CD4-positive, alpha-beta T cell treated with Interleukin-4 for 4 hours (primary cell): ENCODE measurements at places on chromosomes 1 and 21.

DNA sequence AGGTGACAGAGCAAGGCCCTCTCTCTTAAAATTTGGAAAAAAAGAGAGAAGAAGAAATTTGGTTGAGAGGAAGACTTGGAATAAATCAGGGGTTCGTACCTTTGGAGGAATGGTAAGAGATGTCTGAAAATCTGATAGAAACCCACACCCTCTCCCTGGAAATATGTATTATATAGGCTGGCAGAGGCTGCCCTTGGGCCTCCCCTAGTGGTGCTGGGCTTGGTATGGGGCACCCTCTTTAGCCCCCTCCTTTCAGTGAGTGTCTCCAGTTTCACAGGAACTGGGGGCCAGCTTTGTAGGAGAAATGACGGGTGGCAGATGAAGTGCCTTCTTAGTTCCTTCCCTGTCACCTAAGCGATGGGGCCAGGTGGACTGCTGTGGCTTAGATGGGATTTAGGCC is 82.9 kb upstream of the SLC2A1 start:
- DNase-seq = no peak

- DNase-seq = no peak
These were observed 293.5 kb upstream of the VAMP3 start for GRCh38 chr1:7477593-7477992.

DNA sequence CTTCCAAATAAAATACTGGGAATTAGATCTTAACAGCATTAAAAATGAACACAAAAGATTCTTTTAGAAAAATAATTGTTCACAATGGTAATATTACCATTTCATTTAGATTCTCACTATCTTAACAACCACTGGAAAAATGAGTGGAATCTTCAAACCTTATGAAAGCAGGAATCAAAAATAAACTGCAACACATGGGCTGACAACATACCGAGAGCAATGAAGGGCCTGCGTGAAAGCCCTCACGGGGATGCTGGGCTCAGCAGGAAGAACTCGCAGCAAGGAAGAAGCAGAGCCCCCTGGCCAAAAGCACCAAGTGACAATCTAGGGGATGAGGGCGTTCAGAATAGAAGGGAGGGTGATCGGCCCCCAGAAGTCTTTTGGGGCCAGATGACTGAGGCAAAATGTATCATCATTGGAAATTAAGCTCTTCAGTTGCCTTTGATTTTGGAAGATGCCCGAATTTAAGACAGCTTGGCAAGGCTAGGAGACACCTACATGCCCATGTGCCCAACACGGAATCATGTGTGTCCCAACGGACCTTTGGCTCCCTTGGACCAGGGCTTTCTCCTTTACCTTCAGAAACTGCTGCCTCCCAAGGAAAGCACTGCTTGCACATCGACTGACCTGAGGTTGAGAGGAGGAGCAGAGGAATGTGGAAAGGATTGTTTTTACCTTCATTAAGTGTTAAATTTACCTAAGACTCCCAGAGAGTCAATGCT is 103.9 kb downstream of the TGFBR3 start:
- DNase-seq = no peak

- DNase-seq = no peak
These were observed 38.4 kb downstream of the NCMAP start for GRCh38 chr1:24594328-24594598.

DNA sequence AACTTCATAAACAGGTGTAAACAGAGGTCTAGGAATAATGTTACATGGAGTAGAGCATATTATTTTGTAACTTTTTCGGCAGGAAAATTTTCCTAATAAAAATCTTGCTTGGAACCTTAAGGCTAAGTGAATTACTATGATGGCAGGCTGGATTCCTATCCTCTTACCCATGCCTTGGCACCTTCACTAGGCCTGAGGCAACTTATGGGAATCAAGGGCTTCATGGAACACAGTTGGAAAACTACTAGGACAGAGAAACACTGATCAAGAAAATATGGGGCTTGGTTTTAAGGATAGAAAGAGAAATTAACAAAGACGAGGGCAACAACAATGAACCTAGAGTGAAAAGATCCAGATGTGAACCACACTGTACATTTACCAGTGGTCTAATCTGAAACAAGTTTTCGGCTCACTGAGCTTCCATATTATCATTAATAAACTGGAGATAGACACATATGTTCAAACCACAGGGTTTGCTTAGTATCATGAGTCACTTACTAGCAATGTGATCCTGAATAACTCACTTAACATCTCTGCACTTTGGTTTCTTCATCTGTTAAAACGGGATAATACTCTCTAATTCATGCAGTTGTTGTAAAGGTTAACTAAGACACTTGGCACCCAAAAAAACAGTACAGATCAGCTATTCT is 68.5 kb downstream of the GPATCH2 start:
- DNase-seq = no peak

DNA sequence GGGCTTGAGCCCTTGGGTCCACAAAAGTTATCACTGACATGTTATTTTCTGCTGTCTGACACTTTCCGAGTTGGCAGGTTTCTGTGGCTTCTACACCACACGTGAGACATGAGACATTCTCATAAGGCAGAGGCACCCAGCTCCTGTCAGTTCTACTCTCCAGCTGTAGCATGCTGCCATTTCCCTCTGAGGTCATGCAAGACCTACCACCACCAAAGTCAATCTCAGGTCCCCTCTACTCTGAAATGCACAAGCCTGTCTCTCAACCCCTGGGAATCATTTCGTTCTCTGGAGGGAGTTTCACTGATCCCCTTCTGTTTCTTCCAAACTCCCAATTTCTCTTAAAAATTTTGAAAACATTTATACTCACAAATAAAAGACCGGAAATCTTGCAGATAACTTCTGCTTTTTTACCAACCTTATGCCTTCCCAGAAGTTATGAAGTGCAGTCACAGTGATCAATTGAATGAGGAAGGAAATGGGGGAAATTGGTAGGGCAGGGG is 39.5 kb upstream of the CR2 start:
- no peak for DNase-seq

- DNase-seq = no peak
These were observed 20.0 kb upstream of the SYDE2 start for GRCh38 chr1:85220756-85221201.

DNA sequence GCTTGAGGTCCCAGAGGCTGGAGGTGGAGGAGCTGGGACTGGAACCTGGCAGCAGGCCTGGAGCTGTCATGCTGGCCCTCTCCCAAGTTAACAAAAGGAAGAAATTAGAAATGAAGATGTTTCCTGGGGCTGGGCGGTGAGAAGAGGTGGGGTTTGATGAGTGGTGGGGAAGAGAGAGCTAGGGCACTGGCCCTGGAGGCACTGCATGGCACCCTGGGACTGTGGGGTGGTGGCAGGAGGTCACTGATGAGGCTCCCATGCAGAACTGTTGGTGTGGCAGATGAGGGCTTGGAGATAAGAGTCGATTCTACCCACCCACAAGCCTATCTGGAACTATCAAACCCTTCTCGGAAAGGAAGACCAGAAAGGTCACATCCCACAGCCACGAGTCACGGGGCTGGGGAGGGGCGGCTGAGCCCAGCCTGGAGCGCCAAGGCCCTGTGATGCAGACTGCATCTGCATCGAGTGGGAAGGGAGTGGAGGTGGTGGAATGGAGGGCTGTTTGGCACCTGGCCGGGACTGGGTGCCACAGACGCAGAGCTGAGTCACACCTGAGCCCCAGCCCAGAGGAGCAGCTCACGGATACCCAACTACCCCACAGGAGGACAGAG is 29.4 kb downstream of the MRPL37 start:
- DNase-seq = no peak

- no peak for DNase-seq
These were observed 193.4 kb downstream of the ATG4C start for GRCh38 chr1:62977366-62977765.

DNA sequence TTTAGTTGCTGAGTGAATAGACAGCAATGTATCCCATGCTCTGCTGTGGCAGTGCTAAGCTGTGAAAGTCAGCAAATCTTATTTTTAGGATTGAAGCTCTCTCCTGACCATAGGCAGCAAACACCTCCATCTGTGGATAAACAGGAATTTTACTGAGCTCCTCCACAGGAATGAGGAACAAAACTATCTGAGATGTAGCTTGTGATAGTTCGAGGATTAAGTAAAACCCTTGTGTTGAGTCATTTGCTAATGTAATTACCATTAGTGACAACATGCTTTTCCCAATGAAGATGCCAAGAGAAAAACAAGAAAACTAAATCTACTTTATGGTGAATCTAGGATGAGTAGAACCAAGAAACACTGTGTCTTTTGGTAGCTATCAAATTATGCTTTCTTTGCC is 122.7 kb downstream of the CLEC20A start:
- no peak for DNase-seq

DNA sequence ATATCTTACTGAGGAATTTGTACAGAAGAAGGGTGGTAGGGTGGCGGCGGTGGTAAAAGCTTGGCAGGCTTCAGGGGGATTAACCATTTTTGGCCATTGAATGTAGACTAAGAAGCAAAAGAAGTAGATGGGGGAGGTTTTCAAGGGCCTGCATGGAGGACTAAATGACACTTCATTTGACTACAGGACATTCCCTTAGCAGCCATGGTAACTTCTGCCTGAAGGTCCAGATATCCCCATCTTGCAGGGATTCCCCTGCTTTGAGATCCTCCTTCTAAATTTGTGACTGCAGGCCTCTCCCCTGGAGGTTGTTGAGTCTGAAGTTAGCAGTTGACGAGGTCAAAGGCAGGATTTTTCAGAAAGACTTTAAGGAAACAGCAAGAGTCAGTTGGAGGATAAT is 4.8 kb downstream of the VASH2 start:
- no peak for DNase-seq

- DNase-seq = no peak
These were observed 121.1 kb upstream of the SYT6 start for GRCh38 chr1:114274621-114275317.

GRCh38 chr1:119626011-119626545 is 22.0 kb downstream of the ZNF697 start:
- DNase-seq = no peak

GRCh38 chr1:61441723-61442262 is 283.1 kb downstream of the TM2D1 start:
- DNase-seq = no peak

DNA sequence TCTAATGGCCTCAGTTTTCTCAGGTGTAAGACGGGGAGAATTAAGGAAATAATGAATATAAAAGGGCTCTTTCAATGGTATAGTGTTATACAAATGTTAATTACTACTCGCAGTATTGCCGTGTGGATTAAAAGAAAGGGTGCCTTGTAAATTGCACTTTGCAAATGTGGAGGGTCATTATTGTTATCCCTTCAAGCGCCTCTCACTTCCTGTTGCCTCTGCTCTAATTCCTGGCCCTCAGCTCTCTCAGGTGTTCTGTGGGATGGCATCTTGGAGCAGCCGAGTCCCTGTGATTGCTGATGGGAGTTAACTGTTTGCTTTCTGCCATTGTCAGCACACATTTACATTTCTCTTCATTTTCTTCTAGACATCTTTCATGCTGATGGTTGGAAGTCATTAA is 7.1 kb upstream of the S100A11 start:
- DNase-seq = no peak
